CD4-positive, alpha-beta T cell treated with Interleukin-6 for 4 hours (primary cell): ENCODE measurements at places on chromosomes 11 and 22.

GRCh38 chr11:33553486-33553885, 147.1 kb downstream of the C11orf91 start:
- no peak for DNase-seq

DNA sequence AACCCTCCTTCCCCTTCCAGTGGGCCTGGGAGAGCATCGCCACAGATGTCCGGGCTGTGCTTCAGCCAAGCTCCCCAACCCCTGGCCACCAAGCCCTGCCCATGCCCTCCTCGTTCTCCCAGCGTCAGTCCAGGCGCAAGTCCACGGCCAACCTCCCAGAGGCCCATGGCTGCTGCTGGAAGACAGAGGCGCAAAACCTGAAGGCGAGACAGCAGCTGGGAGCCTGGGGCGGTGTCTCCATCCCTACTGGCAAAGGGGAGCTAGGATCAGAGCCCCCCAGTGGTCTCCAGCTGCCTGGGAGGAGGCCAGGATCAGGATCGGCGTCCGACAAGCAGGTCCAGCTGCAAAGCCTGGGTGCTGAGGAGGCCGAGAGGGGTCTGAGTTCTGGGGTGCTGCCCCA, 1.9 kb downstream of the TSGA10IP start:
- no peak for DNase-seq

- DNase-seq, result no peak
Observed at GRCh38 chr11:26028393-26028911, 303.5 kb upstream of the ANO3 start.

- DNase-seq, result no peak
Observed at GRCh38 chr11:70090961-70091381, 12.9 kb downstream of the ANO1 start.

DNA sequence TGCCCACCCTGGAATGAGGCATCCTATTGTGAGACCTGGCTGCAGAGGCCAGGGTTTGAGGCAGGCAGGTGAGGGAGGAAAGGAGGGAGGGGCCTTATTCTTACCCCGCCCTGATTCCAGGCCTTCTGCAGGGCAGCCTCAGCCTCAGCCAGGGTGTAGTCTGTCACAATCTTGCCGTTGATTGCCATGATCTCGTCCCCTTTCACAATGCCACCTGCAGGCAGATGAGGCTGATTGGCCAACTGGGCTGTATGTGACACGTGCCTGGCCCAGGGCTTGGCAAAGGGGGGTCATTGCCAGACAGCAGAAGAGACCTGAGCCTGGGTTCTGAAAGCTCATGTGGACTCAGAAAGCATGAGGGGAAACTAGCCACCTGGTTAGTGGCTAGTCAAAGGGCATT, 21.4 kb upstream of the ABCC8 start:
- no peak for DNase-seq

GRCh38 chr11:80958361-80958760, 1517.5 kb upstream of the TENM4 start:
- DNase-seq, result no peak

DNA sequence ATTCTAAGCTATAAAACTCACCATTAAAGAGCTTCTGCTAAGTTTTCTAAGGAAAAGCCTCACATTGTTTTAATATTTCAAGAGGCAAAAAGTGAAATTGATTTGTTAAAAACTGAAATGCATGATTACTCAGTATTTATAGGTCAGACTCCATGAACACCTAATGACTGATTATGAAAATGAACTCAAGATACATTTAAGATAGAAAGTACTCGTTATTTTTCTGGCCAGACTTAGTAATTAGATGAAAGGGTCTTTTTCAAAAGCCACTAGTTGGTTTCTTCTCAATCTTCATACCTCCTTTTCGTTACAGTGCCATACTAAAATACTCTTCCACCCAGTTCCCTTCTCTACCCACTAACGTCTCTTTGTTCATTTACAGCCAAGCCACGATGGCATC, 56.3 kb downstream of the VSIG10L2 start:
- DNase-seq, result no peak

DNA sequence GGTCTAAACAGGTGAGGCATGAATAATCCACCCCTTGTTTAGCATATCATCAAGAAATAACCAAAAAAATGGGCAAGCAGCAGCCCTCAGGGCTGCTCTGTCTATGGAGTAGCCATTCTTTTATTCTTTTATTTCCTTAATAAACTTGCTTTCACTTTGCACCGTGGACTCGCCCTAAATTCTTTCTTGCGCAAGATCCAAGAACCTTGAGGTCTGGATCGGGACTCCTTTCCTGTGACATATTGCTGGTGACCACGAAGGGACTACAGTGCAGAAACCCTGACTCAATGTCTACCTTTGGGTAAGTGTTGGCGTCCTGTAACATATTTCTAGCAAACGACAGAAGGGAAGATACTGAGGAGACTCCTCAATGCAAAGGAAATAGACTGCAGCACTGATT, 1099.2 kb downstream of the FAM181B start:
- DNase-seq, result no peak

- no peak for DNase-seq
Observed at GRCh38 chr11:2303627-2304505, 2.1 kb downstream of the TSPAN32 start.

GRCh38 chr11:128184981-128185380, 402.4 kb downstream of the ETS1 start:
- DNase-seq, result no peak

GRCh38 chr11:34977089-34977912, 60.9 kb downstream of the PDHX start:
- no peak for DNase-seq

DNA sequence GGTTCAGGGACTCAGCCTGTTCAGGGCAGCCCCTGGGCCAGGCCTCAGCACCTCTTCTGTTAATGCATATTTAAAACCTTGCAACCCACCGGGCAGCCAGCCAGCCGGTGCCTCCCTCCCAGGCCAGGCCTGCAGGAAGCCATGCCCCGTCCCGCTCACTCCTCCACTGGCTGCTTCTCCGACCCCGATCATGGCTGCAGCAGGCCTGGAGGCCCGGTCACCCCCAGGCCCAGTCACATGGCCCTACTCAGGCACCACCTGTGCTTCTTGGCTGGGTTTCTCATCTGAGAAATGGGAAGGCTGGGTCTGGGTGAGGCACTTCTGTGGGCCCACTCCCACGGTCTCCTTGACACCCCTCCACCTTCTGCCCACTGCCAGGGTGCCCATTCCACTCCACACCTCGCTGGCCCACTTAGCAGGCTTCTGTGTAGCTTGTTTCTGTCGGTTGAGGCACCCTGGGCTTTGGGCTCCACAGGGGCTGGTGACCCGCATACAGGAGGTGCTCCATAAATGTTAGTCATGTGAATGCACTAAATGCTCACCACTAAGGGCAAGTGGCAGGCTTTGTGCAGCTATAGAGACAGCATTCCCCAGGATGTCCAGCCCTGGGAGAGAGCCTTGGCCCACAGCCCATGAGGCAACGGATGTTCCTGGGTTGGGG, 11.4 kb downstream of the RTN4R start:
- DNase-seq, result no peak

- no peak for DNase-seq
Observed at GRCh38 chr11:118241764-118242098, 10.4 kb downstream of the MPZL3 start.

GRCh38 chr11:13384908-13385640, 77.9 kb downstream of the BTBD10 start:
- DNase-seq, result peak; percentile 32

- peak; percentile 45 for DNase-seq
Observed at GRCh38 chr11:20609727-20610707, 10.6 kb downstream of the SLC6A5 start.

GRCh38 chr11:118265954-118266353, 1.9 kb upstream of the MPZL2 start:
- DNase-seq, result no peak

- DNase-seq, result no peak
Observed at GRCh38 chr22:27990879-27991278, 71.8 kb upstream of the PITPNB start.

- DNase-seq, result no peak
Observed at GRCh38 chr22:47544696-47545095, 782.2 kb downstream of the TBC1D22A start.
